Inflammatory macrophage treated with lipopolysaccharide for 4 hours (primary cell): ENCODE measurements at places on chromosomes 7 and 10.

DNA sequence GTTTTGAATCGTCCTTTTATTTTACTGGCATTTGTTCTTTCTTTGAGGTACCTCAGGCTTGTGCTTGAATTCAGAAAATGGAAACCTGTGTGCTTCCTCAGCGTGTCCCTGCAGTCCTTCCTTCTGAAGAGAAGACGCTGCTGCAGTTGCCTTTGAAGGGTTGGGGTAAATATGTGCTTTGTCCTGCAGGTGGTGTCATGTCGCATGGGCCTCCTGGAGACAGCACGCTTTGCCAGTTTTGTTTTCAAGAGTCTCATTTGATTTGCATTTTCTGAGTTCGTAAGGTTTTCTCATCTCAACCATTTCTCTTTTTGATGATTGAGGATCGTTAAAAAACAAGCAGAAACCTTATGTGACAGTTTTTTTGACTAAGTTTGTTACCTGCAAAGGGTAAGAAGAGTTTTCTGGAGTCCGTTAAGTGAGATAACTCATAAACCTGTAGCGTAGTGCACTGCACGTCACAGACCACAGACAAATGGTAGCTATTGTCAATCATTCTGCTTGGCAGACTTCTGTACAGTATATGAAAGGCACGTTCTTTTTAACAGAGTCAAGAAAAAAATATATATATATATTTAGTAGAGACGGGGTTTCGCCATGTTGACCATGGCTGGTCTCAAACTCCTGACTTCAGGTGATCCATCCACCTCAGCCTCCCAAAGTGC lies 57.0 kb downstream of the CDC123 start:
- DNase-seq: peak; percentile 19

- DNase-seq: no peak
Observed at GRCh38 chr7:22810843-22811242, 11.8 kb downstream of the TOMM7 start.

DNA sequence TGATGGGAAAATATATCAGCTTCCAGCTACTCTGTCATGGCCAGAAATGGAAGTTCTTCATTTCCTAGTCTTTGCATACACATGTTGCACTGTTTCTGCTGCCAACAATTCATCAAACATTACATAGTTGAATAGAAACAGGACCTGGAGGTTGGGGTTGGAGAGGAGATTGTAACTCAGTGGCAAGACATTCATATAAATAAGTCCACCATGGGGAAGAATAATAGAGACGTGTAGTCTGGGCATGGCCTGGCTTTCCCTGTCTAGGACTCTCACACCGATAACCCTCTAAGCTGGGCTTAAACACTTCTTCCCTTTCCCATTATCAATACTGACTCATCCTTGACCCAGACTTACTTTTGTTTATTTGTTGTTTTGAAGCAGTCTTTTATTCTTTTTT lies 155.7 kb downstream of the PLPP4 start:
- no peak for DNase-seq

DNA sequence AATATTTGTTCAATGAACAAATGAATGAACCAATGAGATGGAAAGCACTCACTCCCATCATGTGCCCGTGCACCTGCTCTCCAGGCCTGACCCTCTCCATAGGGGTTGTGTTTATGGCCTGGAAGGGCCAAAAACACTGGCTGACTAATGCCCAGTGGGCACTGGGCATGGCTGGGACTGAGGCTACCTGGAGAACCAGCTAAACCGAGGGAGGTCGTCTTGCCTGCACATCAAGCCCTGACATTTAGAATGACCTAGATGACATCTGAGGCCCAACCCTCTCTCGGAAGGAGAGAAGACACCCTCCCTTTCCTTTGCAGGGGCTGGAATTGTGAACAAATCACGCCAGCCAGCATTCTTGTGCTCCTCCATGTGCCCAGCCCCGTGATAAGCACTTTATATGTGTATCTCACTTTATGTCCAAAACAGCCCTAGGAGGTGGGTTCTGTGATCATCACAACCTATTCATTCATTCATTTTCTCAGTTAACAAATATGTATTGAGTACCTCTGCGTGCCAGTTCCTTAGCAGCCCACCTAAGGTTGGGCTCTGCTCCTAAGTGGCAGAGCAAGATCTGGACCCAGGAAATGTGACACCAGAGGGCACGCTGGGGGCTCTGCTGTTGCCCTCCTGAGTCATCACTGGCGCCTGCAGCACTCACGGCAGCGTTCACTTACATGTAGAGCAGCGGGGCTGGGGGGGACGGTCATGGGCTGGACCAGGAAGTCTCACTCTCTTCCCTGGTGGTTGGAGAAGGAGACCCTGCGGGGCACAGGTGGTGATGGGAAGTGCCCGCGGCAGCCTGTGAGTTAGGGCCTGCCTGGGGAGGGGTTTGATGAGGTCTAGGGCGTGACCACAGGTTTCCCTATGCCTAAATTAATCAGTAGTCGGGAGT lies 52.0 kb downstream of the TSPAN15 start:
- DNase-seq: no peak

DNA sequence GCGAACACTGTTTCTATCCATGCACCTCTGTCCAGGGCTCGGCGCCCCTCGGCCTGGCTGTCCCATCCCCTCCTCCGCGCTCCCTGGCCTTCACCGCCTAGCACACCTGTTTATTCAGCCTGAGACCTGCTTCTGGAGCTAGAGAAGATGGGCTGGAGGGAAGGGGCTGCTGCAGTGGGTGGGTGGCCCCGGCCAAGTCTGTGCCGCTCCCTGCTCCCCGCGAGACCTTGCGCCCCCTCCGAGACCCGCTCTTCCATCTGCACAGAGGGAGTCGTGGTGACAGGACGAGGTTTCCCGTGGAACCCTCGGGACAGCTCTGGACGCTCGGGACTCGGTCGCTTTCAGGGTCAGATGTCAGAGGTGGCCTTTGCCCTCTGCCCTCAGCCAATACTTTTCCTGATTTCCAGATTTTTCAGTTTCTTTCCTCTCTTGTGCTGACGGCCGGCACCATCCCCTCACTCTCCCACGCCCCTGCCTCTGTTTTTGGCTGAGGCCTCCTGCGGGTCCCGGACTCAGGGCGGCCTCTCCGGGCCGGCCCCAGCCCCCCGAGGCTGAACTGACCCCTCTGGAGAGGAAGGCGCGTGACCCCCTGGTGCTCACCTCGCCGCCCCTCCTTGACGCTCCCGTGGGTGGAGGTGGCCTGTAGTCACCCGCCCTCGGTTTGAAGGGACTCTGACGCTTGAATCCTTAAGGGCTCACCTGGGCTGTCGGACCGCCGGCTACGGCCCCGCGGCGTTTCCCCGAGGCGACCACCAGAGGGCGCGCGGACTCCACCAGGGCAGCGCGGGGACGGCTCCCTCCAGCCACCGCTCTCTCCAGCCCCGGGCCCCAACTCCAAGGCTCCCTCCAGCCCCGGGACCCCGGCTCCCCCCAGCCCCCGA lies 15.6 kb downstream of the SHH start:
- DNase-seq: peak; percentile 10

DNA sequence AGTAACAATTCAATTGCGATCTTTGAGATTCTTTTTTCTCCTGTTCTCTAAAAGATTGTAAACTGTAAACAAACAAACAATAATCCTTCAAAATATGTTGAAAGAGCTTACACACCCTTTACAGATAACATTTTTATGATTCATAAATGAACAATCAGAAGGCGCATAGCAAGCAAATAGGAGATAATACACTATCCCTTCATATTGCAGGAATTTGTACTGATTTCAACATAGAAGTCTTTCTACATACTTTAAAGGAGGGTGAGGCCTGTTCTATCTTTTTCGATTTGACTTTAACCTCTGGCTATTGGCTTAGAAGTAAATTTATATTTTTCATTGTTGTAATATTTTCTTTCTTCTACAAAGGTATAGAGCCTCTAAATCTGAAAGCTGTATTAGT lies 57.2 kb downstream of the TFEC start:
- no peak for DNase-seq

DNA sequence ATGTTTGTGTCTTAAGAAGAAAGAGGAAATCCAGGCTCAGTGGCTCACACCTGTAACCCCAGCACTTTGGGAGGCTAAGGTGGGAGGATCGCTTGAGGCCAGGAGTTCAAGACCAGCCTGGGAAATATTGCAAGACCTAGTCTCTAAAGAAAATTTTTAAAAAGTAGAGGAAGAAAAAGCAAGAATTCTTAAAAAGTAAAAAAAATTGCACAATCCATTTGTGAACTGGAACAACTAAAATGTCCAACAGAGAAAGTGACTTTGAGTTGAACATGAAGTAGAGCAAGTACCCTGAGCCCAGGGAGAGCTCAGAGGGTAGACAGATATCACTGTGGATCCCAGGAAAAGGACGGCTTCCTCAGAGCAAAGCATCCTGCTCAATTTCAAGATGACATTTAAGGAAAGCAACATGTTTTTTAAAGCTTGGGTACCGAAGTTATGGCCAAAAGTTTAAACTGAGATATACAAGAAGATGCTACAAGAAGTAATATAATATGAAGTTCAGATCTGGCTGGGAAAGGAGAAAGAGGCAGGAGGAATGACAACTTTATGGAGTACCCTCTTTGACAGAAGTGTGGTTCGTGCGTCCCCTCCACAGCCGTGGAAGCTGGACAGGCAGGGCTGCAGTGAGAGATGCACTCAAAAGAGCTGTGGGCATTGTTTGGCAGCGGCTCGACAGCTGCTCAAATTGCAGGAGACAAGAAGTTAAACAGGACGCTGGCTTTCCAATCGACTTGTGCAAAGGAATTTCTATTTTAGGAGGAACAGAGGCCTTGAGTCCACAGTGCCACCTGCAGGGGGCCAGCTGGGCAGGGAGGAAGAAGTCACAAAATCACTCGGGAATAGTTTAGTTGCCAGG lies 201.3 kb downstream of the JCAD start:
- peak; percentile 66 for DNase-seq

DNA sequence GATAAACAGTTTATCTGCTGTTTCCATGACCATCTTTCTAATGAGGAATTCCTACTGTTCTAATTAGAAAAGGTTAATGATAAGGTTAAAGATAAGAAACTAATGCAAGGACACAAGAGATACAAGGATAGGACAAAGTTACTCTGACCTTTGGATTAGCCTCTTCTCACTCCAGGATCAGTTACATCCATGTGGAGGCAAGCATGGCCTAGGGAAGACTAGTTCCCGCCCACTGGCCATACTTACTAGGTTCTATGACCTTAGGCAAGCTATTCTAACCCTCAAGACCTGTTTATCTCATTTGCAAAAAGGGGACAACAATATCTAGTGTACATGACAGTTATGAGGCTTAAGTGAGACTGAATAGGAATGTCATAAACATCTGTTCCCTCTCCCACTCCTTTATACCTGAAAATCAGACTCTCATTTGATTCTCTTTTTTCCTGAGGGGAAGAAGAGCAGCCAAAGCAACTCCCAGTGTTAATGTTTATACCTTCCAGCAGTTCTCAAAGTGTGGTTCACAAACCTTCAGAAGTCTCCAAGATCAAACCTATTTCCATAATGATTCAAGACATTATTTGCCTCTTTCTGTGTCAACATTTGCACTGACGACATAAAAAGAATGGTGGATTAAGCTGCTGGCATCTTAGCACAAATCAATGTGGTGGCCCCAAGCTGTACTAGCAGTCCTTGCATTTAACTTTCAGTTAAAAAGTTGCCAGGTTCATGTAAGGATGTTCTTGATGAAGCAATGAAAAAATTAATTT lies 72.0 kb downstream of the SRPK2 start:
- DNase-seq: no peak

DNA sequence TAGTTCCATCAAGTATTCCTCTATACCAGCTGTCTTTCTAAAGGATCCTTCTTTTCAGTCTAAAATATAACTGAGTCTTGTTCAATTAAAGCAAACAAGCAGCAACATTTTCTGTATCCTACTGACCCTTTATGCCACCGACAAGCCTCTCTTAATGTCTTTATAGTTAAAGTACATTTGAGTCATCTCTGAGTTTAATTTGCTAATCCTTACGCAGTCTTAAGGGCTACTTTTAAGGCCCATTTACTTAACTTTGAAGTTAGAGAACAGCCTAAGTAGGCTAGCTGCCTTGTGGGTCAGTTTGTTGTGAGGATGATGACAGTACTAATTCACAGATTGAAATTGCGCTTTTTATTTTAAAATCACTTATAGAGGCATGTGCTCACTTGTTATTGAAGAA lies 265.5 kb upstream of the FERD3L start:
- no peak for DNase-seq

DNA sequence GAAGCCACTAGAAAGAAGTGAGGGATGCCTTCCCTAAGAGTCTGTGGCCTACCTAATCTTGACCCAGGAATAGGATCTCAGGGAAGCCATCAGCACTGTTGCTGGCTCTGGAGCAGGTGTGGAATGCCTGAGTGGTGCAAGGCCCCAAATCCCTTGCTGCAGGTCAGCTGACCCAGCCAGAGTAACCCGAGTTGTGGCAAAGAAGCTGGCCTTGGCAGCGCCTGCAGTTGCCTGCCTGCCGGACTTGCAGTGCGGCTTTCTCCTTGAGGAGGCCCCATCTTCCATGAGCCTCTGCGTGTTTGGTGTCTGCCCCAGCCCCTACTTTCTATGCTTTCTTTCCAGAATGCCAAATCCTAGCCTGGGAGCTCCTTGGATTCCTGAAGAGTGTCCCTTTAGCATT lies 5.8 kb downstream of the KIAA1217 start:
- no peak for DNase-seq

GRCh38 chr10:11646450-11646849 lies 35.0 kb upstream of the USP6NL start:
- DNase-seq: no peak

GRCh38 chr7:69115788-69116187 lies 482.5 kb upstream of the AUTS2 start:
- no peak for DNase-seq

DNA sequence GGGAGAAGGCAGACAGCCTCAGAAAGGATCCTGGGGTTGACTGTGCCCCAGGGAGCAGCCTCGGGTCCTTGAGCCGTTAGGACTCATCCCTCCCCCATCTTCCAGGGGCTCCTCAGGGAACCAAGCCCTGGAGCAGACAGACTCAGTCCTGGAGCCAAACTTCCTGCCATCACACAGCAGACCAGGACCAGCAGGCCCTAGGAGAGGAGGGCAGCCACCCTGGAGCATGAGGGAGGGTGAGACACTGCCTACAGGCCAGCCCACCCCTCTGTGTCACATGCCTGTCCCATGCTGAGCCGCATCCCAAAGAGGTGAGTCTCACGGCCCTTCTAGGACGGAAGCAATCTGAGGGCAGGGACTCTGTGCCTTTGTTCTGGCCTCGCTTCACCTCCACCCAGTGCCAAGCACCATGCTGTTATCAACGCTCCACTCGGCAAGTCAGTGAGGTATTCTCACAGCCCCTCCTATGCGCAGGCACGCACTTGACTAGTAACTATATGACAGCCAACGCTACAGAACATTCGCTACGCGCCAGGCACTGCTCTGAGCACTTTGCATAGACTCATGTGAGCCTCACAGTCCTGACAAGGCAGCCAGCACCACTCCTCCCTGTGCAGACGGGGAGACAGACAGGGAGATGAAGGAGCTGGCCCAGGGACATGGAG lies 19.1 kb downstream of the MAD1L1 start:
- no peak for DNase-seq

GRCh38 chr10:110706690-110707098 lies 62.6 kb downstream of the RBM20 start:
- no peak for DNase-seq

DNA sequence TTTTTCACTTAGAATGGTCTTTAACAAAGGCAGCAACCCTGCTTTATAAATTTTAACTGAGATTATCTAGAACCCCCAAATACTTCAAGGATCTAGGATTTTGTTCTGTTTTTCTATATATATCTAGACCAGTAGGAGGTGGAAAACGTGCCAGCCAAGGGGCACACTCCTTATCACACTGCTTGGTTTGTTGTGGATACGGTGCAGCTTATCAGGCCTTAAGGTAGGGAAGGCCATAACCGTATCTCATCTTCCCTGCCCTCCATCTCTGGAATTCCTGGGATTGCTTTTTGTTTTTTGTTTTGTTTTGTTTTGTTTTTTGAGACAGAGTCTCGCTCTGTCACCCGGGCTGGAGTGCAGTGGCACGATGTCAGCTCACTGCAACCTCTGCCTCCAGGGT lies 75.4 kb downstream of the MPLKIP start:
- DNase-seq: no peak

GRCh38 chr7:6346581-6346980 lies 74.2 kb upstream of the CYTH3 start:
- no peak for DNase-seq
